HepG2 (cell line): ENCODE measurements at places on chromosomes 6 and 20.

DNA sequence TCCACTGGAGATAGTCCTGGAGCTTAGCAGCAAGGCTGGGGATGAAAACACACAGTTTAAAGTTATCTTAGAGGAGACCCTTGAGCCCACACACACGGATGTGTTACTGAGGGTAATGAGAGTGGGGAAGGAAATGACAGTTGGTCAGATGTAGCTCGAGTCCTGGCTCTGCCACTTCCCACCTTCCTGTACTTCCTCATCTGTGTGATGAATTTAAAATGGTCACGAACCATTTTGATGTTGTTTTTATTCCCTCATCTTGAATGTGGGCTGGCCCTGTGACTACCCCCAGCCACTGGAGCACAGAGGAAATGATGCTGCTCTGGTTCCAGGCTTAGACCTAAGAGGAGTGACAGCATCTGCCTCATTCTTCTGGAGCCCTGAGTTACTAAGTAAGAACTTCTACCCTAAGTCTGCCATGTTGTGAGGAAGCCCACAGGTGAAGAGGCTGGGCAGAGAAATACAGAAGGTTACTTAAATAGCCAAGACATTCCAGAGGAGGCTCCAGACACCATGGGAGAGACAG is 141.2 kb downstream of the NRN1 start:
- no peaks in the 10 kb centered on the region for H3K36me3 ChIP-seq
- no peaks in the 10 kb centered on the region for H3K27me3 ChIP-seq
- H3K27ac ChIP-seq: no peak overlapping the region

- no peaks in the 10 kb centered on the region for H3K4me1 ChIP-seq
- H3K27me3 ChIP-seq: no peaks in the 10 kb centered on the region; the same call in 1 of the 2 replicates
- H3K27ac ChIP-seq: no peak overlapping the region
- DNase-seq: no peak
These were observed 520.7 kb downstream of the QKI start for GRCh38 chr6:163935158-163935762.

GRCh38 chr20:2052741-2053140 is 48.9 kb upstream of the STK35 start:
- H3K27me3 ChIP-seq: no peaks in the 10 kb centered on the region; the same call in 2 of the 3 replicates
- no peaks in the 10 kb centered on the region for H3K36me3 ChIP-seq
- no peaks in the 10 kb centered on the region for H3K4me1 ChIP-seq
- H3K27ac ChIP-seq: no peak overlapping the region
- no peak for DNase-seq

DNA sequence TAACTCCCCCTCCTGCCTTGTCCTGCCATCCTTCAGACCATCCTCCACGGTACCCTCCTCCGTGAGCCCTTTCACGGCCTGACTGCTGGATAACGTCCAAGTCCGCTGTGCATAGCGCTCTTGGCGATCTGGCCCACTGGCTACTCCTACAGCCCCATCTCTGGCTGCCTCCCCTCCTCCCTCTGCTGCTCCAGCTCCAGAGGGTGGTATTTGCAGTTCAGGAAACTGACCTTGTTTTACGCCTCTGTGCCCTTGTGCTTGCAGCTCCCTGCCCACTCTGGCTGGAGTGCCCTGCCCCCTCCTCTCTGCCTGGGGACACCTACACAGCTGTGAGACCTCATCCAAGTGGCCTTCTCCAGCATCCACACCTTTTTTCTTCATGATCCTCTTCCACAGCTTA is 6.5 kb upstream of the RREB1 start:
- peaks cover 6% of the 10 kb centered on the region for H3K27me3 ChIP-seq
- H3K4me3 ChIP-seq: no peak overlapping the region; the same call in 1 of the 2 replicates
- H3K4me1 ChIP-seq: peaks cover 45% of the 10 kb centered on the region
- H3K36me3 ChIP-seq: no peaks in the 10 kb centered on the region

- H3K27me3 ChIP-seq: peaks cover 23% of the 10 kb centered on the region; the same call in 2 of the 3 replicates
- no peaks in the 10 kb centered on the region for H3K36me3 ChIP-seq
- H3K4me3 ChIP-seq: no peak overlapping the region
- no peak for DNase-seq
- no peaks in the 10 kb centered on the region for H3K4me1 ChIP-seq
These were observed 258.5 kb upstream of the CDH4 start for GRCh38 chr20:60993433-60994044.
